ENCODE measurements at places on chromosomes 1 and 21.

GRCh38 chr1:211574705-211575104 lies 4.3 kb downstream of the SLC30A1 start:
- no peak for DNase-seq

DNA sequence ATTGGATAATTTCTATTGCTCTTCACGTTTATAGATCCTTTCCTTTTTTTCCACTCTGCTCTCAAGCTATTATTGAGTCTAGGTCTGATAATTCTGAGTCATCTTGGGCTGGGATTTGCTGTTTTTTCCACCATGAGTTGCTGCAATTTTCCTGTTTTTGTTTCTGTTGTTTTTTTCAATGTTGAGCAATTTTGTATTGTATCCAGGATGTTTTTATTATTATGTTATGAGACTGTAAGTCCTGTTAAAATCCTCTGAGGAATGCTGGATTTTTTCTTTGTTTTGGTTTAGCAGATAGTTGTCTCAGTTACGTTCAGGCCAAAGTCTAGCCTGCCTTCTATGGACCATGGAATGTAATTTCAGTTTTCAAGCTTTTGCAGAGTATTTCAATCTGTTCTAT lies 13.0 kb upstream of the SLC35A3 start:
- no peak for DNase-seq

DNA sequence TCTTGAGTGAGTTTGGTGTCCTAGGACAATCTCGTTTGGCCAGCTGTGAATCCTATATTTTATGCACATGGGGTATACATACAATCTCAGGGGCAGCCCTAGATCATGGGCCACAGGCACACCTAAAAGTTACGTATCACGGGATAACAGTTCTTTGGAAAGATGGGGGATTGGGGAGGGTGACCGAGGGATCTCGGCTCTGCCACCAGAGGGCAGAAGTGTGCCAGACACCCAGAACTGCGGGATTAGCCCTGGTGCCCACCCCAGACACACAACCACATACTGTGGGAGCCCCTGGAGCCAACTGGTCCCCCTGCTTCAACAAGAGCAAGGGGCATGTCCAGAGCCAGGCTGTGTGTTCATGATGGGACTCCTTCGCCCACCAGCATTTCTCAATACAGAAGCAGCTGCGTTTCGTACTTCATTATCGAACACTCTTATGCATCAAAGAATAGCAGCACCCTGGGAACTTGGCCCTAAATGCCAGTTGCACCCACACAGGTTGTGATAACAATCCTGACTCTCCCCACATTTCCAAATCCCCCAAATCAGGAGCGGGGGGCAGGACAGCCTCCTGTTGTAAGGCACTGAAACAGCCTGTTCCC lies 37.4 kb downstream of the TMCO4 start:
- DNase-seq: peak; percentile 20

DNA sequence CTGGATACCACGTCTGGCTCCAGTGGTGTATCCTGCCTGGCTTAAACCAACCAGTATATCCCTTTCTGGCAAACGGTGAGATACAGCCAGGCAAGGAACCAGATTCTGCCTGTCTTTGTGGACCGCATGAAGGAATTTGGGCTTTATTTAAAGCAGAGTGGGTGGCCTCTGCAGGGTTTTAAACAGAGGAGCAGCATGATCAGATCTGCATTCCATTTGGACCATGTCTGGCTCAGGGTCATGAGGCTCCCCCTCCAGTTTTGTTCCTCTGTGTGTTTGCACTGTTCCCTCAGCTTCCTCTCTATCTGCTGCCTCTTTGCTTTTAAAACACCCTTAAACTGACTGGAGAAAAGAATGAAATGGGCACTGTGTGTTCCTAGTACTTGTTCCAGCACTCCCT lies 195.0 kb downstream of the GIPC2 start:
- DNase-seq: no peak

- no peak for DNase-seq
Observed at GRCh38 chr1:1306070-1306660, 1.6 kb downstream of the ACAP3 start.

DNA sequence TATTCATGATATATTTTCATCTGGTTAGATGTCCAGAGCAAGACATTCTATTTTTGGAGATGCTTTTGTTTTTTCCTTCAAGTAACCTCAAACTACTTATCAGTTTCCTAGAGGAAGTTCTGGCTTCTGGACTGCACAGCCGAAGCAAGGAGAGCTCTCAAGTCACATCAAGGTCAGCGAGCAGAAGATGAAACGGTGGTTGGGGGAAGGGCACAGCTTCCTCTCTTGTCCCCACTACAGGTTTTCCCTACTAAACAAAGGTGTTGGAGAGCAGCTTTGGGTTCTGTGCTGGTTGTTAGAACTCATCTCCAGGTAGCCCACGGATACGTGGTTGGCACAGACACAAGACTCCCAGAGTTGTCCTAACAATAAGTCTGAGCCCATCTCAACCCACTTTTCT lies 5.1 kb upstream of the PLEKHO1 start:
- no peak for DNase-seq
